HFFc6 (cell line): ENCODE measurements at places on chromosomes 2 and 18. TPM values are rescaled to one million over a fixed set of nuclear protein-coding genes. Genes with fewer than 3 reads are reported as not detected.

DNA sequence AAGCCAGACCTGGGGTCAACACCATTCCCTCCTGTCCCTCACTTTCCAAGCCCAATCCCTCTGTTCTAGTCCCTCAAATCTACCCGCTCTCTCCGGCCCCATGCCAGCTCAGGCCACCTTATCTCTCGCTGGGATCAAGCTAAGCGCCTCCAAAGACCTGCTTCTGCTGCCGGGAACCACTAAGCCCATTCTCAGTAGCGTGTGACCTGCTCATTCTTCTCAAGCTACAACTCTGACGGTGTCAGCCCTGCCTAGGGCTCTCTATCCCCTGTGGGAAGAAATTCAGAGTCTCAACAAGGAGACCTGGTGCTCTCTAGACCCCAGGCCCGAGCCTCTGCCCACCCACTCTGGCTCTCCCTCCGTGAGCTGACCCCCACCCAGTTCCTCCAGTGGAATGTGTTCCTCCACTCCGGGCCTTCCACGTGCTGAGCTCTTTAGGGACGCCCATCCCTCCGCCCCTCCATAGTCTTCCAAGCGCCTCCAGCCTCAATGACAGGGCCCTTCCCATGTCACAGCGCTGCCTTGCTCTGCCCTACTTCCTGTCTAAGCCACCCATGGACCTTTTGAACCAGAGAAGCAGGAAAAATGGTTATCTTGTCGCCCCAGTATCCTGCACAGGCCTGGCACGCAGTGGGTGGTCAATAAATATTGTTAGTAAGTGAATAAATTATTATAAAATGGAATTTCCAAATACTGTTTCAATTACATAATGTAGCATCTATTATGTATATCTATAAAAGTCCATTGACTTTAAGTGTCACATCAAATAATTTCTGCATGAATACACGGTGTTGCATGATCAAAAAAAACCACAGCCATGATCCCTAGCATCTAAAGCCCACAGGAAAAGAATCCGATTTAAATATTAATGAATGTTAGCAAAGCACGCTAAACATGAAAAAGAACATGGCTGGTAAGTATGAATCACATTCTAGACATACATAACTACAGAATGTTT lies 127.6 kb downstream of the ZNF516 start:
- H3K27me3 ChIP-seq, result no peaks in the 10 kb centered on the region; the same call in none of the 2 replicates
- H3K4me3 ChIP-seq, result no peak overlapping the region
- DNase-seq, result no peak
- peaks cover 34% of the 10 kb centered on the region for H3K4me1 ChIP-seq
- H3K36me3 ChIP-seq, result peaks cover 50% of the 10 kb centered on the region

The COMMD1 gene
- total RNA-seq, result 41.8 to 50.5 TPM (median 42.7 TPM) in 3 replicates

DNA sequence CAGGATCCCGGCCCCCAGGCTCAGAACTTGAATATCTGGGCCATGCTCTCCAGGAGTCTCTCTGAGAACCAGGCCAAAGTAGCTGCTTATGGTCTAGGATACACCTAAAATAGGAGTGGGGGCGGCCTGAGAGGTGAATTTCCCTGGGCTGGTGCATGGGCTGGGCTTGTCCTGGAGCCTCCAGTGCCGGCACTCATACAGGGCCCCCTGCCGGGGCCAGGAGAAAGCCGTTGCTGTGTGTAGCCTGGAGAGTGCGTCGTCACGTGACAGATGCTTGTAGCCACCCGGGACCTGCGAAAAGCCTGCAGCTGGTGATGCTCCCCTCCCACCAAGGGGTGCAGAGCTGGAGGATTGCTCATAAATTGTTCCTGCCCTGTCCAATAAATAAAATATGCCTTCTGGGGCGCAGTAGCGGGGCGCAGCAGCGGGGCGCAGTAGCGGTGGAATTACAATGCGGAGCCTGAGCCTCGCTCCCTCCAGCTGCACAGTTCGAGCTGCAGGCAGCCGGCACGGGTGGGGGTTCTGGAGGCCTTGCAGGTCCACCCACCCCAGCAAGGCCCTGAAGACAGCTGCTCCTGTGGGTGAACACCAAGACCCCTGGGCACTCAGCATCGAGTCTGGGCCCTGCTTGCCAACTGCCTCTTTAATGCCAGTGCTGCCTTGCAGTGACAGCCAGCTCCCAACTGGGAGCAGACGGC lies 289.9 kb downstream of the NDUFA10 start:
- no peak overlapping the region for H3K27ac ChIP-seq
- peaks cover 2% of the 10 kb centered on the region for H3K27me3 ChIP-seq
- no peak for DNase-seq
- 0 out of 2 replicates have a peak, but pooled peaks cover 5% of the 10 kb centered on the region for H3K36me3 ChIP-seq
- no peaks in the 10 kb centered on the region for H3K4me1 ChIP-seq
- no peak overlapping the region for H3K4me3 ChIP-seq

The NT5DC4 gene
- total RNA-seq, result not detected in 3 replicates

DNA sequence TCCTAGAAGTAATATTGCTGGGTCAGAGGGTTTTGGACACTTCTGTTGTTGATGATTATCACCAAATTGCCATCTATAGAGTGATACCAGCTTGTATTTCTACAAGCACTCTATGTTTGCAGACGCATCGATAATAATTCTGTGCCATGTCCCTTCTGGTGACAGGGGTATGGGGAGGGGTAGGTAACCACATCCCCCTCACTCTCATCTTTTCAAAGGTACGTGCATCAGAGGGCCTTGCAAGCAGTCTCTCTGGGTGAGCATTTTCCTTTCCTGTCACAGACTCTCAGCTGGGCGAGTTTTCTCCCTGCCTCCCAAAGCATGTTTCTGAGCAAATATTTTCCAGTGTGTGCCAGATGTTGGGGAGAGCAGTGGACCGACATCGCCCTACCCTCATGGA lies 98.0 kb downstream of the SMAD7 start:
- H3K27ac ChIP-seq, result no peak overlapping the region
- no peak overlapping the region for H3K4me3 ChIP-seq
- peaks cover 39% of the 10 kb centered on the region for H3K4me1 ChIP-seq
- H3K36me3 ChIP-seq, result peaks cover 44% of the 10 kb centered on the region
- peaks cover 7% of the 10 kb centered on the region for H3K27me3 ChIP-seq
- no peak for DNase-seq
